ENCODE measurements at places on chromosomes 4 and X. TPM values are rescaled to one million over a fixed set of nuclear protein-coding genes. Genes with fewer than 3 reads are reported as not detected.

LAMTOR3 gene
- total RNA-seq: 44.0 TPM

UGT2B17 gene
- total RNA-seq: not detected

TGIF2LX gene
- not detected for total RNA-seq

UCP1 gene
- 0.29 TPM for total RNA-seq

NAAA gene
- 92.8 TPM for total RNA-seq

- no peaks in the 10 kb centered on the region for H3K27me3 ChIP-seq
- H3K4me3 ChIP-seq: no peak overlapping the region
These were observed 55.6 kb upstream of the RBMX start for GRCh38 chrX:136936183-136936549.

DNA sequence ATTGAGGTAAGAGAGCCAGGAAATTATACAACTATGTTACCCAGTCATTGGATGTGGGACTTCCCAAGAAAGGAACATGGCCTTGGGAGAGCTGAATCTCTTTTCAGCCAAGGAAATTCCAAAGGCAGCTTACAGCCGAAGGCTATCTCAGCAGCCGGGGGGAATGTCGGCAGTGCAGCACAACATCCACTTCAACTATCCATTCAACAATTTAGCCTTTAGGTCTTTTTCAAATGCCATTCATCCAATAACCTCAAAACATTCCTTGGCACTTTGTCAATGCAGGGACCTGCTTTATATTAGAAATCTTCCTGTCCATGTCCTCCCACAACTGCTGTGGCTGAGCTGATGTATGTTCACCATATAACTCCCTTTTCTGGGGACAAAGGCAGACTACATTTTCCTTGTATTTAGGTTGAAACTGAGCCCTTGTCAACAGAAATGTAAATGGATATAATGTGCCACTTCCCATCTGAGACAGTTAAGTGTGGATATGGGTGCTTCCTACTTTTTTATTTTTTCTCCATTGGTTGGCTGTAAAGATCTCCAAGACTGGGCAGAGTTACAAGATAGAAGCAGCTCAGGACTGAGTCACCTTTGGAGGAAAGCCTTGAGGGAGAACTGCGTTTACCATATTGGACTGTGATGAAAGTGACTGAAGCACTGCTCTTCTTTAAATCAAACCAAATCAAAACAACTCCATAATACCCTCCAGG lies 94.8 kb downstream of the GPRIN3 start:
- no peak overlapping the region for H3K27ac ChIP-seq
- H3K27me3 ChIP-seq: no peaks in the 10 kb centered on the region
- DNase-seq: no peak
- H3K36me3 ChIP-seq: no peaks in the 10 kb centered on the region

- H3K4me1 ChIP-seq: no peaks in the 10 kb centered on the region
- DNase-seq: no peak
- no peak overlapping the region for H3K27ac ChIP-seq
- H3K36me3 ChIP-seq: no peaks in the 10 kb centered on the region
- H3K4me3 ChIP-seq: no peak overlapping the region
These were observed 1263.1 kb downstream of the PCDH7 start for GRCh38 chr4:31983246-31983645.

DNA sequence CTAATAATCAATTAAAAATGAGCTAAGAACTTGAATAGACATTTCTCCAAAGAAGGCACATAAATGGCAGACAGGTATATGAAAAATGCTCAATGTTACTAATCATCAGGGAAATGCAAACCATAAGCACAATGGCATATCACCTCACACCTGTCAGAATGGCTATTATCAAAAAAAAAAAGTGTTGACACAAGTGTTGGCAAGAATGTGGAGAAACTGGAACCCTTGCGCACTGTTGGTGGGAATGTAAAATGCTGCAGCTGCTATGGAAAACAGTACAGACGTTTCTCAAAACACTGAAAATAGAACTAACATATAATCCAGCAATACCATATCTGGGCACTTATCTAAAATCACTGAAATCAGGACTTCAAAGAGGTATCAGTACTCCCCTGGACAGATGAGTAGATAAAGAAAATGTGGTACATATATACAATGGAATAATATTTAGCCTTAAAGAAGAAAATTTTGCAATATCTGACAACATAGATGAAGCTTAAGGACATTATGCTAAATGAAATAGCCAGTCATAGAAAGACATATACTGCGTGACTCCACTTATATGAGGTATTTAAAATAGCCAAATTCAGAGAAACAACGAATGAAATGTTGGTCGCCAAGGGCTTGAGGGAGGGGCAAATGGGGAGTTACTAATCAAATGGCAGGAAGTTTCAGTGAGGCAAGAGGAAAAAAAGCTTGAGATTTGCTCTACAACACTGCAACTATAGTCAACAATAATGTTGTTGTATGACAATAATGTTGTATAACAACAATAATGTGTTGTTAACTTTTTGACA lies 175.5 kb downstream of the WDFY3 start:
- no peak overlapping the region for H3K4me3 ChIP-seq
- no peaks in the 10 kb centered on the region for H3K27me3 ChIP-seq
- H3K27ac ChIP-seq: no peak overlapping the region
- H3K4me1 ChIP-seq: no peaks in the 10 kb centered on the region
- H3K36me3 ChIP-seq: peaks cover 11% of the 10 kb centered on the region
- no peak for DNase-seq

DNA sequence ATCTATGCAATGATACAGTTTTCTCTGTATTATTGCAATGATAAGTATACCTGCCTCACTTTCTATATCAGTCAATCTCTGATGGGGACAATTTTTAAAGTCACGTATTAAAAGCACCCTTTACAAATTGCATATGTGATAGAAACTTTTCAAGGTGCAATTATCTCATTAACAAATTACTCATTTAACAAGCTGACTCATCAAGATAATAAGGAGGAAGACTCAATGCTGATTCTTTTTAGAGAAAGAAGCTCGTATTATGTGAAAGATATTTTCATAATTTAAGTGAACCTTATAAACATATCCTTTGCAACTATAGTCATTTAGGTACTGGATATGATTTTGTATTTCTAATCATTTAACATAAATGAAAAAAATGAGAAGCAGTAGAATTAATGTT lies 1080.9 kb upstream of the TENM3 start:
- H3K27me3 ChIP-seq: no peaks in the 10 kb centered on the region
- no peaks in the 10 kb centered on the region for H3K36me3 ChIP-seq
- DNase-seq: no peak

GRCh38 chr4:182144626-182145333 lies 98.4 kb upstream of the TENM3 start:
- H3K36me3 ChIP-seq: no peaks in the 10 kb centered on the region
- peak overlapping the region; percentile 55 for H3K4me3 ChIP-seq
- DNase-seq: no peak
- H3K4me1 ChIP-seq: peaks cover 5% of the 10 kb centered on the region
- H3K27me3 ChIP-seq: peaks cover 5% of the 10 kb centered on the region

DNA sequence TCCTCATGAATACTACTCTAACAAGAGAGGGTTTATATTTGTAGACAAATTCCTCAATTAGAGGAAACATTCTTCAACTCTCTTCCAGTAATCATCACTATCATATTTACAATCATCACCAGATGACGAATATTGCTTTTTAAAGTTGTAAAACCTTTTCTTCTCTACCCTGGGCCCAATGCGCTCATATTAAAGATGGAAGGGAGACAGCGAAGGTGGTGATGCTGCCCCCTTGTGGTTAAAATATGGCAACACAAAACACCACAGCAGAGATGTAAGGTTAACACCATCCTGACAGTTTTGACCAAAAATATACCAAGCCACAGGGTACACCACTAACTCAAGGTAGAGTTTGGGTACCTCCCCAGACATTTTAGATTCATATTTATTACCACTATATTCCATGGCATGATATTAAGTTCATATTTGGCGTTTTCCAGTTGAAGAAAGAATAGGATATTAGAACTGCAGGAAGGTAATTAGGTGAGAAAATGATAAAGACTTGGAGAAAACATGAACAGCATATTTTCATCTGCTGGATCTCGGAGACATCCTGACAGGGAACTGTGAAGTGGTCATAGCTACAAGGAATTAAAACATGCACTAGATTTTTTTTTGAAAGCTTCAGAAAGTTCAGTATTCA lies 72.8 kb downstream of the SLC9A7 start:
- H3K27ac ChIP-seq: no peak overlapping the region
- H3K36me3 ChIP-seq: no peaks in the 10 kb centered on the region
- H3K4me1 ChIP-seq: no peaks in the 10 kb centered on the region
- no peak overlapping the region for H3K4me3 ChIP-seq

DNA sequence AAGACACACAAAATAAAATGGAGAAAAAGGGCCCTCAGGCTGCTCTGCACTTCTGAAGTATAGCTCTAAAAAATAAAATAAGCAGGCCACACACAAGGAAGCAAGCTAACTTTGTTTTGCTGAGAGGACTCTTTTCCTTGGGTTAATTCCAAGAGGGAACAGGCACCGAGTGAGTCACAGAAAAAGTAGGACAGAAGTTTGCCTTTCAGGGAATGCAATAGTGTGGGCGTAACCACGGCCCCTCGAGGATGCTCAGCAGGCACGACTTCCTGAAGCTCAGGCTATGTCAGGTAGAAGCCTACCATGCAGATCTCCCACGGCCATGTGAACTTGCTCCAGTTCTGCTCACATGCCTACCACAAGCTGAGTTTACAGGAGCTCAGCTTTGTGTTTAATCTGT lies 22.1 kb downstream of the PPP1R2C start:
- H3K4me3 ChIP-seq: no peak overlapping the region
- H3K36me3 ChIP-seq: no peaks in the 10 kb centered on the region
- H3K27ac ChIP-seq: peak overlapping the region; percentile 77
- no peaks in the 10 kb centered on the region for H3K4me1 ChIP-seq
- no peaks in the 10 kb centered on the region for H3K27me3 ChIP-seq
- DNase-seq: no peak

DNA sequence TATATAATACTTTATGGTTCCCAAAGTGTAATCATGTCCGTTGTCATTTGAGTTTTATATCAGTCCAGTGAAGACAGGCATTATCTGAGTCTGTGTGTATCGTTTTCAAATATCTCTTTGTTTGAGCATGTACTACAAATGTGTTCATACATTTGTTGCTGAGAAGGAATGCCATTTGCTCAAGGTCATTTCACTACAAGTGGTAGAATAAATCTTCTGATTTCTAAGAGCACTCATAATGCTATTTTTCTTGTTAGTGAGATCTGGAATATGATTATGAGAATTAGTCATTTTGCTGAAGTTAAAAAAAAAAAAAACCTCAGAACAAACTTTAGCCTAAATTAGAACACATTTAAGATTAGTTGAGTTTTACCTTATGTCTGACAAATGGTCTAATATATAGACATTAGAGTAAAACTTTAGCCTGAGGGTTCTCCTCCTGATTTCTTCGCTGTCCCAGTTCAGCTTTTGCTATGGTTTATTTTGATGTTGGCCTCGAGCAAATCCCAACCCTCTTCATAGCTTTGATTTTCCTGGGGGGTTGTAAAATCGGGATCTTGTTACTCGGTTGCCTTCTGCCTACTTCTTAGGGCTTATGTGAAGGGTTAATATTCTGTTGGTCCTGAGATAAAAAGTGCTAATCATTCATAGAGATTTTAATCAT lies 87.1 kb downstream of the TMEM131L start:
- H3K36me3 ChIP-seq: no peaks in the 10 kb centered on the region
- DNase-seq: no peak
- H3K27ac ChIP-seq: no peak overlapping the region
- no peak overlapping the region for H3K4me3 ChIP-seq

DNA sequence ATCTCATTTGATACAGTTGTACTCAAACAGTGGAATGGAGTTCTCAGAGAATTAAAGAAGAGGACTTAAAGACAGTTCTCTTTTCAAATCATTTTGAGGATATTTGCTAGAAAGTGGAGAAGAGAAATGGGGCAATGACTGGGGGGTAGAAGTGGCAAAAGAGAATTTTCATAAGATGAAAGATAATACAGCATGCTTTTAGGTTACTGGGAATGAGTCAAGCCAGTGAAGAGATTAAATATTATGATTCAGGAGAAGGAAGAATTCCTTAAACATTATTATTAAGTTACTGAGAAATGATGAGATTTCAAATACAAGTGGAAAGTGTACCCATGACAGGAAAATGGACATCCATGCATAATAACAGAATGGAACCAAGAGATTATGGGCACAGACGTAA lies 219.0 kb upstream of the DKK2 start:
- H3K36me3 ChIP-seq: no peaks in the 10 kb centered on the region
- no peak overlapping the region for H3K4me3 ChIP-seq
- no peak for DNase-seq
- H3K27ac ChIP-seq: no peak overlapping the region
- H3K27me3 ChIP-seq: no peaks in the 10 kb centered on the region

GRCh38 chr4:141174457-141174856 lies 41.2 kb upstream of the RNF150 start:
- no peak overlapping the region for H3K27ac ChIP-seq
- H3K4me3 ChIP-seq: no peak overlapping the region
- H3K36me3 ChIP-seq: no peaks in the 10 kb centered on the region
- no peak for DNase-seq
- no peaks in the 10 kb centered on the region for H3K4me1 ChIP-seq

DNA sequence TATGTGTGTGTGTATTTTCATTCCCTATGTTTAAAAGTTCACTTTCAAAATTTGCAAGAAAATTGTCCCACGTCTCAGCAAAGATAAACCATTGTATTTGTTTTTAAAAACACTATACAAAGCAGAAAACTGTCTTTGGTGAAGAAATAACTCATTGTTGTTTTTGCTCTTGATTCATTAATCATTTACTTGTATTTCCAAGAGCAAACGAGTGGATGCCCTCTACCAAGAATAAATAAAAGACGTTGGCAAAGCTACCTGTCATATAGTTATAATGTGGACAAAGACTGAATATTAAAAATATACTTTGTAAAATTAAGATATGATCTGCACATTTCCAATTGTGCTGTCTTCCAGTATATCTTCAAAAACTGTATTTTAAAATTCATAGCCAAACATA lies 210.9 kb upstream of the NDST3 start:
- no peaks in the 10 kb centered on the region for H3K4me1 ChIP-seq
- H3K27ac ChIP-seq: no peak overlapping the region
- H3K4me3 ChIP-seq: no peak overlapping the region
- H3K36me3 ChIP-seq: no peaks in the 10 kb centered on the region

- no peak for DNase-seq
- H3K36me3 ChIP-seq: no peaks in the 10 kb centered on the region
- H3K27ac ChIP-seq: no peak overlapping the region
These were observed 4.9 kb upstream of the TXK start for GRCh38 chr4:48138936-48139335.

- no peak overlapping the region for H3K4me3 ChIP-seq
- H3K27me3 ChIP-seq: no peaks in the 10 kb centered on the region
- H3K36me3 ChIP-seq: no peaks in the 10 kb centered on the region
- H3K4me1 ChIP-seq: no peaks in the 10 kb centered on the region
These were observed 292.7 kb downstream of the BCOR start for GRCh38 chrX:39805022-39805421.

All from breast epithelium (tissue), 4 donors.